ENCODE measurements at places on chromosomes 13 and 19.
A peak's percentile ranks its signal among the peaks of the same experiment; 100 is the strongest.

DNA sequence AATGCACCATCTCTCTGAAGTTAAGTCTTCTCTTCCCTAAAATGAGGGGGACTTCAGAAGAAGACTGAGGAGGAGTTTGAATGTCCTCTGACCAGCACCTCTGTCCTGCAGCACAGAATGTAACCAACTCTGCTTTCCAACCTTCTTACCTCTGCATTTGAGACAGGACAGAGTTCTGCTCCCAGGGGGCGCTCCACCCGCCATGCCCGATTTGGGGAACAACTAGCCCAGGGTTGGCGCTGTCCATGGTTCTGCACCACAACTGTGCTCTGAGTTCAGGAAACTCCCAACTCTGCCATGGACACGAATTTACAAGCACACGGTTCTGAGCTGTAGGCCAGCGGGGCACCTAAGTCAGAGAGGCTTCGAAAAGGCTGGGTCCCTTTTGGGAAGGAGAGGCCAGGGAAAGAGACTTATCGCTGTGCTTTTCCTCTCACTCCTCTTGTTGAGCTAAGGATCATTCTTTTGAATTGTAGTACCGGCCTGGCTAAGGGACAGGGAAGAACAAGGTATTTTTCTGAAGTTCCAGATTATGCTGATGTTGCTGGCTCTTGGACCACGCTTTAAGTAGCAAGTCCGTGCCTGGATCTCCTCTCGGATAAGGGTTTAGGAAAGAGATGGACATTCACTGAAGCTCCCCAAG, 22.2 kb downstream of the SIGLEC5 start:
- DNase-seq: peak; percentile 86

DNA sequence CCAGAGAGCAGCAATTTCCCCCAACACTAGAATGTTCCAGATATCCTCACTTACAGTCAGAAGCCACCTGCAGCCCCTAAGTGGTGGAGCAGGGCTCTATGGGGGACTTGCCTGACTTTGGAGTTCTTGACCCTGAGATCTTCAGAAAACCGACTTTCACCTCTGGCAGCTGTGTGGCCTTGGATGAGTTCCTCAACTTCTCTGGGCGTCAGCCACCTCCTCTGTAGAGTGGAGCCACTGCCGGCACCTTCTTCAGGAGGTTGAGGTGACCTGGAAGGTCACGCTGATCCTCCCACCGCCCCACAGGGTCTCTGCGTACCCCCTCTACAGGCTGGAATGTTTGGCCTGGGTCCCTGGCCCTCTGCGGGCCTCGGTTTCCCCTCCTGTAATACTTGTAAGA, 7.1 kb upstream of the FUT5 start:
- DNase-seq: no peak

GRCh38 chr19:17215127-17215971, at the start of gene USE1:
Gene USE1 (plus strand): TSS chr19:17215357. CDS start chr19:17215406, 49 bp downstream.
- DNase-seq: peak; percentile 88

- DNase-seq: no peak
Measured at GRCh38 chr13:48575031-48575430, 42.2 kb upstream of the RCBTB2 start.

DNA sequence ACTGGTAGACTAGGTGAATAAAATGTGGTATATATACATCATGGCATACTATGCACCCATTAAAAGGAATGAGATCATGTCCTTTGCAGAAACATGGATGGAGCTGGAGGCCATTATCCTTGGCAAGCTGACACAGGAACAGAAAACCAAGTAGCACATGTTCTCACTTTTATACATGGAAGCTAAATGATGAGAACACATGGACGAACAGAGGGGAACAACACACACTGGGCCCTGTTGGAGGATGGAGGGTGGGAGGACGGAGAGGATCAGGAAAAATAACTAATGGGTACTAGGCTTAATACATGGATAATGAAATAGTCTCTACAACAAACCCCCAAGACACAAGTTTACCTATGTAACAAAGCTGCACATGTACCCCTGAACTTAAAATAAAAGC, 780.0 kb downstream of the DACH1 start:
- DNase-seq: no peak

DNA sequence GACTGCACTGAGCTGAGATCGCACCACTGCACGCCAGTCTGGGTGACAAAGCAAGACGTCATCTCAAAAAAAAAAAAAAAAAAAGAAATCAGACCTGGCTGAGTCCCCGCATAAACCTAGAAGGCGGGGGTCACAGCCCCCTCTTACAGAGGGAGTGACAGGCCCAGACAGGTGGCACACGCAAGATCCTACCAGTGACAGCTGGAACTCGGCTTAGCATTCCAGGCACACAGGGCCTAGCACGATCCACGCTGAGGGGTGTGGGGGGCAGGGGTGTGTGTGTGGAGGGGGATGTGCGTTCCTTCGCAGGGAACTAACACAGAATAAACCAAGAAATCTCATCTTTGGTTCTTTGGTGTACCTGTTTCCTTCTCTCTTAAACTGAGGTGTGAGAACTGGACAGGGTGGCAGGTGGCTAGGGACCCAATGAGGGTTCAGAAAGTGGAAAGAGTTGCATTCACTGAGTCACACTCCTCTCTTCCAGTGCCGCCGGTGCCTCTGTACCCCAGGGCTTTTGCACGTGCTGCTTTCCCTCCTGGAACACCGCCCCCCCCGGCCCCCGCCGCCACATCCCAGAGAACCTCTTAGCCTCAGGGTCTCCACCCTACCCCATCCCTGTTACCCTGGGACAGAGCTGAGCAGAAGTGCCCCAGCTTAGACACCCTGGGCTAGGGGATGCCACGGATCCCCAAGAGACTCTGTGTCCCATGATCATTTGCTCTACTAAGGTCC, 5.0 kb downstream of the SGTA start:
- no peak for DNase-seq

GRCh38 chr19:50567882-50568727, at the start of gene LRRC4B:
Gene LRRC4B (minus strand): TSS chr19:50568435. CDS start chr19:50548838, 19,597 bp downstream.
- DNase-seq: no peak

GRCh38 chr19:45443462-45444317, 20.0 kb upstream of the ERCC1 start:
- peak; percentile 73 for DNase-seq
